ENCODE measurements at places on chromosomes 1 and 21.

DNA sequence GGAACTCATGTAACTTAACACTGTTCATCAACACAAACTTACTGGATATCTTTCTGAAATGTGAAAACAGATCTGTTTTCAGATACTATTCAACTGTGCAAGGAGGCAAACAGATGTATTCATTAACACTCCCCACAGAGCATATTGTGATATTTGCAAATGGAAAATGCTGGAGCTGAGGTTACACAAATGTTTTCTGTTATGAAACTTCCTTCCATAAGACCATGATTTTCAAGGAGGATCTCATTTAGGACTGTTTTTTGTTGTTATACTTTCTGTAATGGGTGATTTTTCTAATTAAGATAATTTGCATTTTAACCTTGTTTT lies 56.1 kb downstream of the GABPA start:
- no peak for DNase-seq

GRCh38 chr1:8598060-8598724 lies 219.2 kb downstream of the RERE start:
- no peak for DNase-seq

GRCh38 chr1:116256286-116256649 lies 116.8 kb upstream of the ATP1A1 start:
- no peak for DNase-seq

GRCh38 chr1:36170643-36171412 lies 14.9 kb downstream of the MAP7D1 start:
- DNase-seq, result no peak

- no peak for DNase-seq
Observed at GRCh38 chr21:37220433-37220980, 46.6 kb downstream of the VPS26C start.

DNA sequence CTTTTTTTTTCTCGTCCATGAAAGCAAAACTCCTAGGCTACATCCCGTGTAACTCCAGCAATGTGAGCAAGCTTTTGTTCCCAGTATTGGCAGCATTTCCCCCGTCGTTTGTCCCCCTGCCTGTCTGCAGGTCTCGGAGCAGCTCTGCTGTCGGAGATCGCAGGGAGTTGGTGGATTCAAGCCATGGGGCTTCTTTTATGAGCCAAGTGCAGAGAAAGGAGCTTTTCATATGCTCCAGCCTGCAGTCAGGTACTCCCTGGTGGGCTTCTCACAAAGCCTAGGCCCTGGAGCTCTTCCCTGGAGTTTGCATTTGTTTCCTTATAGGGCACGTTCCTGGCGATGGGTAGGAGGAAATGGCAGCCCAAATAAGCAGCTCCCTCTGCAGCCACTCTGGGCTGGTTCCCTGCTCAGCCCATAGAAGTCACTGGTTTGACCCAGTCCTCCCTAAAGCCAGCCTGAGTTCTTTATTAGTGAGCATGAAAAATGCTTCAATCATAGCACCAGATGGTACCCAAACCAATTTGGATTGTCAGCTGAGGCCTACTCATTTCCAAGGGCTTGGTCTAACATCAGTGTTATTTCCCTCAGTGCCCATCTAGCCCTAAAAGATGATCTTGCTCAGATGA lies 78.3 kb downstream of the NUF2 start:
- DNase-seq, result no peak

DNA sequence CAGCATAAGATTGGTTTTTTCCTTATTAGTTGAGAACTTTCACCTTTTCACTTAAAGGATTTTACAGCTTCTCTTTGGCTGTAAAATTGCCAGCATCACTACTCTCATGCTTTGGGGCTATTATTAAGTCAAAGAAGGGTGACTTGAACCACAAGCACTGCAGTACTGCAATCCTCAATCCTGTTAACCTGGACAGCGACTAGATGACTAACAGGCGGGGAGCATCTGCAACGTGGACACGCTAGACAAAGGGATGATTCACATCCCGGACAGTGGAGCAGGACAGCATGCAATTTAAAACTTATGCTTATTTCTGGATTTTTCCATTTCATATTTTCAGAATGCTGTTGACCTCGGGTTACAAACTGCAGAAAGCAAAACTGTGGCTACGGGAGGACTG lies 8.1 kb downstream of the ARV1 start:
- DNase-seq, result no peak

- no peak for DNase-seq
Observed at GRCh38 chr21:38506661-38507281, 8.5 kb upstream of the ERG start.

DNA sequence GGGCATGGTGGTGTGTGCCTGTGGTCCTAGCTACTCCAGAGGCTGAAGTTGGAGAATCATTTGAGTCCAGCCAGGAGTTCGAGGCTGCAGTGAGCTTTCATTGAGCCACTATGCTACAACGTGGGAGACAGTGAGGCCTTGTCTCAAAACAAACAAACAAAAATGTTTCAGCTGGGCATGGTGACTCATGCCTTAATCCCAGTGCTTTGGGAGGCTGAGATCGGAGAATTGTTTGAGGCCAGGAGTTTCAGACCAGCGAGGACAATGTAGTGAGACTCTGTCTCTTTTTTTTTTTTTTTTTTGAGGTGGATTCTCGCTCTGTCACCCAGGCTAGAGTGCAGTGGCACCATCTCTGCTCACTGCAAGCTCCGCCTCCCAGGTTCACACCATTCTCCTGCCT lies 5.0 kb upstream of the RPL5 start:
- DNase-seq, result no peak

DNA sequence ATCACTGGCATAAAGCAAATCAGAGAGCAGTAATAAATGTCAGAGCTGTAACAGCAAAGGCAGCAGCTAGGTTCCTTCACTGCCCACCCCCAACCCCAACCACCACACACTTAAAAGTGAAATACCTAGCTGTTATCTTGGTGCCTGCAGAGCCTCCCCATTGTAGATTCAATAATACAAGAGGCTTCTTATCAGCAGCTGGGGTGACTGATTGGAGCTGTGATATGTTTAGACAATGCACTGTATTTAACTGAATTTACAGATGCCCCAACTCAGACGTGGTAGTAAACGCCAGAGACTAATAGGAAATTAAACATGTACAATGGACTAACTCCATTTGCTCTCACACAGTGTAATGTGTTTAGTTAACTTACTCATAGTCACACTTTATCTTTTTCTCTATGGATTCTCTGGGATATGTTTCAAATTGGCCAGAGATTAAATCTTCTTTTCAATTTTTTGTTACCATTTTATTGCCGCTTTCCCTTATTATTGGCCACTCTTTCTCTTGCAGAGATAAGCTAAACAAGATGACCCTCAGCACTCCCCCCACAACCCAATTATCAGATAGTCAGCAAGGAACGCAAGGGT lies 117.1 kb downstream of the ESRRG start:
- DNase-seq, result no peak

- DNase-seq, result no peak
Observed at GRCh38 chr21:36350282-36350910, 30.4 kb downstream of the MORC3 start.

All from suprapubic skin (tissue), 4 donors.